ENCODE measurements at places on chromosomes 4 and X. TPM values are rescaled to one million over a fixed set of nuclear protein-coding genes. Genes with fewer than 3 reads are reported as not detected.

Gene IL13RA1
- 24.2 TPM for total RNA-seq

Gene LEF1
- 10.0 TPM for total RNA-seq

DNA sequence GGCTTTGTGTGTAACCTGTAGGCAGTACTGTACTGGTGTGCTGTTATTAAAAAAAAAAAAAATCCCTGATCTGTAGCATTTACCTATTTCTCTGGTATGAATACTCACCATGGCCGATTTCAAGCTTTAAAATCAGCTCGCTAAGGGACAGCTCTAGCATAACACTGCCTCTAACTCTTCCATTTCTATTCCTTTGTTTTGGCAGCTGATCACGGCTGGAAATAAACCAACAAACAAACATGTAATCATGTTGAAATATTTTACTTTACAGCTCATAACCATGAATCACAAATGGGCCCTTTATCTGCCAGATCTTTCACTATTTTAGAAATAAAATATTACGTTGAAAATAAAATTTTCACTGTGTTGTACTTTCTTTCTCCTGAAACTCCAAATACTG is 60.5 kb upstream of the IL15 start:
- no peak for DNase-seq

GRCh38 chrX:131607792-131608369 is 64.0 kb downstream of the OR13H1 start:
- DNase-seq: no peak

DNA sequence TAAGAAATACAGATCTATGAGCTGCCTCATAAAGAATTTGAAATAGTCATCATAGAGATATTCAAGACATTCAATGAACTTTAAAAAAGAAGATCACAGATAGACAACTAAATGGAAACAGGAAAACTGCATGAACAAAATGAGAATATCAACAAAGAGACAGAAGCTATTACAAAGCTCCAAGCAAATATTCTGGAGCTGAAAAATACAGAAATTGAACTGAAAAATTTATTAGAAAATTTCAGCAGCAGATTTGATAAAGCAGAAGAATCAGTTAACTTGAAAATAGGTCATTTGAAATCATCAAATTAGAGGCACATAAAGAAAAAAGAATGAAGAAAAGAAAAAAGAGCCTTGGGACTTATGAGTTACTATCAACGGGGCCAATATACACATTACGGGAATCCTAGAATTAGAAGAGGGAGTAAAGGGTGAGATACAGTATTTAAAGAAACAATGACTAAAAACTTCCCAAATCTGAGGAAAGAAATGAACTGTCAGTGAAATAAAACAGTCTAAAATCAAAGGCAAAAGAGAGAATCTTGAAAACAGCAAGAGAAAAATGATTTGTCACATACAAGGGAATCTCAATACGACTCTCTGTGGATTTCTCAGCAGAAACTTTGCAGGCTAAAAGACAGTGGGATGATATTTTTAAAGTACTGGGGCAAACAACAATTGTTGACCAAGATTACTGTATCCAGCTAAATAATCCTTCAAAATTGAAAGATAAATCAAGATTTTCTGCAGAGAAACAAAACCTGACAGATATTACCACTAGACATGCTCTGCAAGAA is 641.6 kb downstream of the ANKRD50 start:
- no peak for DNase-seq
